SJSA1 (cell line): ENCODE measurements at places on chromosomes 1 and 21. TPM values are rescaled to one million over a fixed set of nuclear protein-coding genes. Genes with fewer than 3 reads are reported as not detected.

- no peak for DNase-seq
Observed at GRCh38 chr1:237692255-237692654, 198.5 kb downstream of the ZP4 start.

DNA sequence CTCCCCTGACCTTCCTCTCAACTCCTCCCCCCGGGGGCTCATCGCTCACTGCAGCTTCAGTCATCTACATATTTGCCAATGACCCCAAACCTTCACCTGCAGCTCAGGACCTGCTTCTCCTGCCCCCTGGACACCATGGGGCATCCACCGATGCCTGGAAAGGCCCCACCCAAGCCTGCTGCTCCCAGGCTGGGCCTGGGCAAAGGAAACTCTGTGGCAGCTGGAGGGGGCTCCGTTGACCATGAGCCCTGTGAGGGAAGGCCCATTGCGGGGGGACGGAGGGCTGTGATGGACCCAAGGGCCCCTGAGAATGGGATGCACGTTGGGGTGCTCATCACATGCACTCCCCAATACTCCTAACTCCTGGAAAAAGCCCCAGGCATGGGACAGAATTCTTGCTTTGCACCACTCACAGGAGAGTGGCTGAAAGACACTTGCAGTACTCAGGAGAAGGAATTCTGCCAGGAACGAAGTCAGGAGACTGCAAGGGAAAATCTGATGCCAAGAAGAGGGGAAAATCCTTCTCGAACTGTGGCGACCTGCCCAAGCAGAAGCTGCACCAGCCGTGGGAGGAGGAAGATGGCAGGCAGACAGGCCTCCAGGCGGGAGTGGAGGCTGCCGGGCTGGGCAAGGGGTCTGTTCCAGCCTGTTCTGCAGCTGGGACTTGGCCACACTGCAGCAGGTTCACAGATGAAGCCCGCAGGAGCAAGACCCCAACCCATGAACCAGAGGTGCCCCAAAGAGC lies 18.4 kb downstream of the MATN1 start:
- DNase-seq: no peak

Gene H6PD
- total RNA-seq: 12.2 and 12.6 TPM in 2 replicates

- DNase-seq: no peak
Observed at GRCh38 chr21:32768530-32768929, 3.0 kb downstream of the PAXBP1 start.

GRCh38 chr1:6690186-6690585 lies 11.4 kb downstream of the DNAJC11 start:
- no peak for DNase-seq

DNA sequence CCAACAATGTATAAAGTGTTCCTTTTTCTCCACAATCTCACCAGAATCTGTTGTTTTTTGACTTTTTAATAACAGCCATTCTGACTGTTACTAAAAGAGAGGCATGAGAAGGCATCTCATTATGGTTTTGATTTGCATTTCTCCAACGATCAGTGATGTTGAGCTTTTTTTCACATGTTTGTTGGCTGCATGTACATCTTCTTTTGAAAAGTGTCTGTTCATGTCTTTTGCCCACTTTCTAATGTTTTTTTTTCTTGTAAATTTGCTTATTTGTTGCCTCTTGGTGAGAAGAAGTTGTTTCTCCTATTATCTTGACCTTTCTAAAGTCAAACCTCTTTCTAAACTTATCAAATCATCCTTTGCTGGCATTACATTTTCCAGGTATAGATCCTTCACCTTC lies 80.8 kb downstream of the ACBD6 start:
- no peak for DNase-seq

DNA sequence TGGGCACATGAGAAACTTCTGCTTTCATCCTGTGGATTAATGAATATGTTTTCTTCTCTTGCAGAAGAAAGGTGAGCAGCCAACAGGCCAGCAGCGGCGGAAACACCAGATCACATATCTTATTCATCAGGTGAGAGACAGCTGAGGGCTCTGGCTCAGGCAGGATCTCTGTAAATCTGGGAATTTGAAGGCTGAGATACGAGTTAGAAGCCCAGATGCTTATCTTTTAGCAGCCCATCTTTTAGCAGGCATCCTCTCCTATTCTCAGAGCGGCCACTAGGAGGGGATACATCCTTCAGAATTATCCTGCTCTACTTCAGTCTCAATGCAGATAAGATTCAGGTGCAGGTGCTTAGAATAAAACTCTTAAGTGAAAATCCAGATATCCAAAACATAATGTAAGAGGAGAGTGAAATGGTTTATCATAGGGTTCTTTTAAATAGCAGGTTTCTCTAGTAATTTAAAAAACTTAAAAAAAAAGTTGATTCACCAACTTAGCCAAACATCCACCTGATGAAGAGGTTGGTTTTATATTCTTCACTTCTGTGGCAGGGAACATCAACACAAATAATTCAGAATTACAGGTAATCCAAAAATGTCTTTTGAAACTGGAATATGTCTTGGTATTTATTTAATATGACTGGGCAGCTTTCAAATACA lies 19.3 kb downstream of the SH2D2A start:
- DNase-seq: no peak

GRCh38 chr1:232718928-232719927 lies 86.0 kb upstream of the MAP10 start:
- no peak for DNase-seq

Gene DNAH14
- 36.2 and 51.7 TPM in 2 replicates for total RNA-seq

- no peak for DNase-seq
Observed at GRCh38 chr1:175514387-175514953, 228.9 kb downstream of the TNR start.

DNA sequence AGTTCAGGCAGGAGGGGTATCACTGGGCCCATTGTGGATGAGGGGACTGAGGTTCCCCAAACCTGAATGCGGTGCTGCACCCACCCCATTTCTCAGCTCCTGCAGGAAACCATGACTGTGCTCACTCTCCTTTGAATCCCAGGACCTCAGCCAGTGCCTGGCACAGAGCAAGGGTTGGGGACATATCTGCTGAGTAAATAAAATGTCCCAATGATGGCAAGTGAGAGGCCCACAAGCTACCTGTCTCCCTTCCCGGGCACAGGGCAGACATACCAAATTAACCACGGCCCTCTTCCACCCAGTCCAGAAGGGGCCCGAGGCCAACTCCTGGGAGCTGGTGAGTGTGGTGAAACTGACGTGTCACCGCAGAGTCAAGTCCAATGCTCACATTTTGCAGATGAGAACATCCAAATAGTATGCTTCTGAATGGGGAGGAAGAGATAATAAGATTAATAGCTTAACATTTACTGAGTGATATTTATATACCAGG lies 97.6 kb downstream of the EPHB2 start:
- DNase-seq: no peak
